ENCODE measurements at places on chromosomes 4 and X.
A peak's percentile ranks its signal among the peaks of the same experiment; 100 is the strongest.

DNA sequence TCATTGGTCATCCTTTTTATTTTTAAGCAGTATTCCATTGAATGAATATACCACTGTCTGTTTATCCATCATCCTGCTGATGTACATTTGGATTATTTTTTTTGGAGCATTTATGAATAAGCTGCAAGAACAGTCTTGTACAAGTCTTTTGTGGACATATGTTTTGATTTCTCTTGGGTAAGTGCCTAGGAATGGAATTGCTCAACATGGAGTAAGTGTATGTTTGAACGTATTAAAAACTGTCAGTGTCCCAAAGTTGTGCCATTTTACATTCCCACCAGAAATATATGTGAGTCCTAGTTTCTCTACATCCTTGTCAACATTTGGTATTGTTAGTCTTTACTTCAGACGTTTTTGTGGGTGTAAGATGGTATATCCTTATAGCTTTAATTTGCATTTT lies 287.0 kb upstream of the POF1B start:
- no peak for DNase-seq

- DNase-seq = no peak
These were observed 30.9 kb downstream of the RASSF6 start for GRCh38 chr4:73589261-73589847.

DNA sequence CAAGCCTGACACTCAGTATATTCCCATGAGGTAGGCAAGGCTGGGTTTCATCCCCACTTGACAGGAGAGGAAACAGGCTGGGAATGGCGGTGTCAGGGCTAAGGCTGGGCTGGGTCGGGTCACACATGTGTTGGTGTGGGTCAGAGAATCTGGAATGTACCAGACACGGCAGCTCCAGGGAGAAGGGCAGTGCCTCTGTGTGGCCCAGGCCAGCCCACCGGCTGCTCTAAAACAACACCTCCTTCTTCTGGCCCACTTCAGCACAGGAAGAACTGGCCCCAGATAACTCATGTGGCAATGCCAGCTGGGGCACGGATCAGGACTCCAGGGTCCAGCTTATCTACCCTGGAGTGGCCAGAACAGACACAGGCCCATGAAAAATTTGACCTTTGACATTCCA lies 6.3 kb downstream of the HAUS7 start:
- no peak for DNase-seq

DNA sequence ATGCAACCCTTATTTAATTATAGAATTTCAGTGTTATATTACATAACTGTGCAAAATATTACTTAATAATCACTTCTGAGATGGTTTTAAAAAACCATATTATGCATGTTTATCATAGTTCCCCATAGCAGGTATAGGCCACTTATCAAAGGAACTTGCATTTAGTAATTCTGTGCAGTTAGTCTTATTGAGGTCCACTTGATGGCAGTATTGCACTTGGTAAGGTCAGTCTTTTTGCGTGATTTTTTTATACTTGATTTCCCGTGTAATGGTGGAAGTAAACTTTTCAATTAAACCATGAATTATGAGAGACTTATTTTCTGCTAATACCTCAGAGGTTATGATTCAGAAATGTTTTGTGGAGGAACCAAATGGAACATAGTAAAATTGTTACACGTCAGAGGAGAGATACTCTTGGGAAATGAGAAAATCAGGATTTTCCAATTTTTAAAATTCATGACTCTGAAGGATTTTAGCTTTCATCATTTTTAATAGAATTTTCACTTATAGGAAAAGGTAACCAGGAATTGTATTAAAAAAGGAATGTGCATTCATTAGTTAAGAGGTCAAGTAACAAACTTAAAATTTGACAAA lies 230.0 kb downstream of the CCSER1 start:
- peak; percentile 14 for DNase-seq

- no peak for DNase-seq
These were observed 137.5 kb upstream of the ANXA3 start for GRCh38 chr4:78414116-78414515.

- DNase-seq = peak; percentile 56
These were observed 36.4 kb upstream of the UNC5C start for GRCh38 chr4:95585016-95585695.

- DNase-seq = no peak
These were observed 25.4 kb upstream of the CD99 start for GRCh38 chrX:2665387-2666304.

- no peak for DNase-seq
These were observed 10.0 kb downstream of the ELMOD2 start for GRCh38 chr4:140533951-140534480.

GRCh38 chr4:162985131-162985530 lies 181.6 kb downstream of the NAF1 start:
- no peak for DNase-seq

GRCh38 chrX:40411340-40412111 lies 169.2 kb upstream of the ATP6AP2 start:
- no peak for DNase-seq

DNA sequence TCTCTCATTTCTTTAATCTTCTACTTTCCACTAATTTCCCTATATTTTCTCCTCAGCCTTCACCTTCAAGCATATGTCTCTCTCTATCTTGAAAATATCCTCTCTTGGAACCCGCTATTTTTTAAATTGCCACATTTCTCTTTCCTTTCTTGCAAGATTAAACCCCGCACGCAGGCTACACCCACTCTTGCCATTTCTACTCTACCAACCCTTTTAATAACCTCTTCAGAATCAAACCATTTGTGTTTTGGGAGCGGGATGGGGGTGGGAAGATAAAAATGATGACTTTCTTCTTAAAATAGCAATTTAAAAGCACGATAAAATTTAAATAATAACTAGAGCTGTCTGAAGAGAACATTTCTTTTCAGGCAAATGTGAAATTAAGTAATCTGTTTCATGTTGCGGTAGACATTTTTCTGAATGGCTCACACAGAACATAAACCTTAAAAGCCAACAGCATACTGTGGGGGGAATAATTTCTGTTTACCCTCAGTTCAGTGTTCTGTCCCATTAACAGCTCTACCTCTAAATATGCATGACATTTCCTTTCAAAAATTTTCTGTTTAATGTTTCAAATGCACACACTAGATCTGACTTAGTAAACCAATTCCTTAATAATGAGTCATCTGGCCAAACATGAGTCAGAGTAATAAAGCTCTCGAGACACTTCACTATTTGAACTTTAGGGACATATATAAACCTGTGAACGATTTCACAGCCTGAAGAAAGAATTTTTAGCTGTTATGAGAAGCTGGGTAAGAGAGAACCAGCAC lies 20.5 kb downstream of the ARSJ start:
- DNase-seq = peak; percentile 98

All from RCC 7860 (cell line).